ENCODE measurements at places on chromosomes 7 and 10.

- no peak for DNase-seq
Observed at GRCh38 chr10:103620891-103621782, 127.6 kb downstream of the NEURL1 start.

DNA sequence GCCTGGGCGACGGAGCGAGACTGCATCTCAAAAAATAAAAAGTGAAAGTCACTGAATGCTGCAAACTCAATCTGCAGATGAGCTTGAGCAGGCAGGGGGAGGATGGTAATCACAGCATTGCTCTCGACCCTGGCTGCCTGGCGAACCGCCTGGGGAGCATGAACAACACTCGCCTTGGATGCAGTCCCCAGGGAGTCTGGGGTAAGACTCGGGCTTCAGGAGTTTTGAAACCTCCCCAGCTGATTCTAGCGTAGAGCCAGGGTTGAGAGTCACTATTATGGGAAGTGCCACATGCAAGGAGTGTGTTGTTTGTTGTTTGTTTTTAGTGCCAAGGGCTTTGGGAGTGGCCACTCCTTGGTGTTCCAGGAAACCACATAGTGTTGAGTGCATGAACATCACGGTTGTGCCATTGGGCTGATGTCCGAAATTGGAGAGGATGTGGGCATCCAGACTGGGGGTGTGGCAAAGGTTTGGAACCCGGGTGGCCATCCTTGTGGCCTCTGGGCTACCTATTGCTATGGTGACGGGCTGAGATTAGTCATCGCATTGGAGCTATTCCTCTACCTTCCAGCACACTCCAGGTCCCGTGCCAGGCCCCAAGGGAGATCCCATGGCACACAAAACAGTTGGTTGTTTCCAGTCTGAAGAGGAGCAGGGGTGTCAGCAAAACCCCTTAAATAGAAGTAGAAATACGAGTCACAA is 92.6 kb downstream of the RGS10 start:
- DNase-seq: no peak

DNA sequence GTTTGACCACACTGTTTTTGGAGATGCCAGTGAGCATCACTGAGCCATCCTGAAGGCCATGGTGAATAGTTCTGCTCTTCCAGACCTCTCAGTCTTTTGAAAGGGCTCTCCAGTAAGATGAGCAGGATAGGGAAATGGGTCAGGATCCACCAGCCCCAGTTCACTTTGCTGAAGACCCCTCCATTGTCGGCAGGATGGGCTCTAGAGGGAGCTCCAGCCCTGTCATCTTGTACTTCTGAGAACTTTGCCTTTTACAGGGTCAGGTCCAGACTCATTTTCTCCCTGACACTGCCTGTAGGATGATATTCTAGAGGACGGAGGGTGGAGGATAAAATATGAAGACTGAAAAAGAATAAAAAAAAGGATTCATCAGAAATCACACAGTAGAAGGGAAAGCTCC is 13.1 kb downstream of the LHFPL3 start:
- no peak for DNase-seq

- DNase-seq: no peak
Observed at GRCh38 chr7:24769014-24769830, 12.0 kb upstream of the GSDME start.

DNA sequence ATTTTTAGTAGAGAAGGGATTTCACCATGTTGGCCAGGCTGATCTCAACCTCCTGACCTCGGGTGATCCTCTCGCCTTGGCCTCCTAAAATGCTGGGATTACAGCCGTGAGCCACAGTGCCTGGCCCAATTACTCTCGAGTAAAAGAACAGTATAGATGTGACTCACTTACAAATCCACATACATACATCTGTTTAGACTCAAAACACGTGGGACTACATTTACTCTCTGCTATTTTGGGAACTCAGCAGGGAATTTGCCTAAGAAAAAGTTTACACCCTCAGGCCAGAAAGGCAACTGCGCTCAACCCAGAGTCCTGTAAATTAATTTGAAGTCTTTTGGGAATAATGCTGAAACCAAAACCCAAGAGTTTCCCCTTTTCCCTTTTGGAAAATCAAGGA is 289.7 kb downstream of the KLF6 start:
- no peak for DNase-seq

GRCh38 chr7:95596198-95597063 is at the start of gene PDK4:
Gene PDK4, minus strand, starts transcription at chr7:95596516. Its CDS starts 223 bp downstream, at chr7:95596293.
- DNase-seq: no peak

GRCh38 chr10:52409928-52410327 is 95.8 kb downstream of the DKK1 start:
- no peak for DNase-seq

GRCh38 chr10:28432210-28432676 is 100.7 kb upstream of the WAC start:
- peak; percentile 37 for DNase-seq

DNA sequence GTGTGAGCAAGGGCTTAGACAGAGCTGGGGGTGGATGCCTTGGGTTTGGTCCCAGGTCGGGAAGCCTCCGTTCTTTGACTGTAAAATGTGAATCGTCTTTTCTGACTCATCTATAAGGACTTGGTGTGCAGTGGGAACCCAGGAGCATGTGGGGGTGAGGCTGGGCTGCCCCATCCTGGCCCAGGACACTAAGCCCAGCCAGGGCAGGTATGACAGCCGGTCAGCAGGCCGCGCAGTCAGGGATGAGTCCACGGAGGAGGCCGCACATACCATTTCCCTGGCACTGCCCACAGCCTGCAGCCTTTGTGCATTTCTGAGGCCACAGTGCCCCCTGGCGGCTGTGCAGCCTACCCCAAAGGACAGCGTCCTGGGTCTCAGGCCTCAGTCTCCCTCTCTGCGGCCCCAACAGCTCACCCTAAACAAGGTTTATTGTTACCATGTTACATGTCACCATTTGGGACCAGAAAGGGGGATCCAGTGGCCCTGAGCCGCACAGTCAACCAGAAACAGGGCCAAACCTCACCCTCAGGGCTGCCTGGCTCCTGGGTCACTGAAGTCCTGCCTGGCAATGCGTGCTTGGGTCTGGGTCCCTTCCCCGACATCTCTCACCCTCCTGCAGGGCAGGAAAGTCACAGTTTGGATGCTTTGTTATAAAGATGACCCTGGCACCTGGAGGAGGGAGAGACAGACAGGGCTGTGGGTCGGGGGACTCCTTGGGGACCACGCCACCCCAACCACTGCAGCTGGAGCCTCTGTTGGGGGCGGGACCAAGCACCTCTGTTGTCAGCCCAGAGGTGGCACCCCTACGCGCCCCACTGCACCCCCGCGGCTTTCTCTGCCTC is 14.4 kb upstream of the SH2B2 start:
- peak; percentile 66 for DNase-seq

- no peak for DNase-seq
Observed at GRCh38 chr10:121187391-121187790, 336.2 kb downstream of the WDR11 start.

- DNase-seq: no peak
Observed at GRCh38 chr7:97422046-97422445, 304.5 kb downstream of the SDHAF3 start.

GRCh38 chr10:70267161-70267933 is 16.5 kb downstream of the NPFFR1 start:
- no peak for DNase-seq

DNA sequence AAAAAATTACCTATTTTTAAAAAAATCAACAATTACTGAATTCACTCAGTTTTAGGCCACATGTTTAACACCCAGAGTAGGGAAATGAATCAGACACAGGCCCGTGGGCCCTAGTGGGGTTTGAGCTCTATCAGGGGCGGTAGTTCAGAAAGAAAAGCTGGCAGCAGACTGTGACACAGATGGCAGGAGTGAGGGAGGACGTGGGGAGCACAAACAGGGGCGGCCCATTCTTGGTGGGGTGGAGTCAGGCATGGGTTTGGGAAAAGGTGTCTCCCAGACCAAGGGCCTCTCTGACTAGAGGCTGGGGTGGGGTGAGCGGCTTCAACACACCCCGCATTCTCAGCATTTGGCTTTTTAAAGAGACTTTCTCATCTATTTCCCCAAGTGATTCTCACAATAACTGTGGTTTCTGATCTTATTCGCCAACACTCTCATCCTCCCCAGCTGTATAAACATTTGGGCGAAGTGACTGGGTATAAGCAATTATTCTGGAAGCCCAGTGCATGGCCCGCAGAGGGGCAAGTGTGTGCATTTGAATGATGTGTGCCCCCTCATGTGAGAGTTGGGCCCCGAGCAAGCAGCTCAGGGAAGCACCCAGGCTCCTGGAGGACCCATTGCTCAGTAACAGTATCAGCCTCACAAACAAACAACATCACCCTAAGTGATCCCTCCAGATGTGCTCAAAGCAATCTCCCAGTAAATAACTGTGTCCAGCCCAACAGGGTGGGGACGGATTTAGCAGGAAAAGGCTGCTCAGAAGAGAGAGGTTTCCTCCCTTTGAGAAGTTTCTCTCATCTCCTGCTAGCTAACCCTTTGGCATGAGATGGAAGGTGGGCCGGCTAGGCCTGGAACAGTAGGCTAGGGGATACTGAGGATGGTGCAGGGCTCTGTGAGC is 437.6 kb upstream of the ZMIZ1 start:
- no peak for DNase-seq

DNA sequence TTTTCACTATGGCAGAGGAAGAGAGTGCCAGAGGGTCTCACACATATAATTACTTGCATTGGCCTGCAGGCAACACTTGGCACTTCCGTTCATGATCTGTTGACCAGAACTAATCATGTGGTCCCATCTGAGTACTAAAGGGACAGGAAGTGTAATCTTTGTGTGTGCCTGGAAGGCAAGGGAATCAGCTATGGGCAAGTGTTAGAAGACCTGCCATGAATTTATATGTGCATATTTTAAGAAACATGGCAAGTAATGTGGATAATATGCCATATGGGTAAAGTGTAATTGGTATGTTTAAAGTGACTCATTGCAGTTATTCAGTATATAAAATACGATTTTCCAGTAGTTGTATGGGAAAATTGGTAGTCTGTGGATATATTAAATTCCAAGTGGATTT is 46.1 kb downstream of the CCSER2 start:
- no peak for DNase-seq

- DNase-seq: no peak
Observed at GRCh38 chr7:2086229-2086628, 146.5 kb downstream of the MAD1L1 start.

- DNase-seq: no peak
Observed at GRCh38 chr10:77784856-77785255, 141.7 kb downstream of the DLG5 start.

- DNase-seq: no peak
Observed at GRCh38 chr7:77687747-77688144, 8.5 kb upstream of the RSBN1L start.

- DNase-seq: no peak
Observed at GRCh38 chr10:103889121-103889720, 28.8 kb downstream of the STN1 start.

DNA sequence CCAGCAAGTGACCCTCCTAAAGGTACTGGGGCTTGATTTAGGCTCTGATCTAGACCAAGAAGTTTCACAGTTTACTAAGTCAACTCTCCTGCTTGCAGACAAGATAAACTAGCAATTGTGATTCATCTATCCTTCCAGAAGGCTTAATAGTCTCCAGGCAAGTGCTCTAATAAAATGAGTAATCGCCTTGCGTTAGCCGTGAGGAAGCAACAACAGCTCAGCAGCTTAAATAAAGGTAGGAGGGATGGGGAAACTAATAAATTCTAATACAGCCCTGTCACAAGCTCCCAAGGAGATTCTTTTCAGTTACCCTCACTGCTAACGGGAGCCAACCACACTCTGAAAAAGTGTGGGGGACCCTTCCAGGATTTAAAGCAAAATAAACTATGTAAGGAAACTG is 48.4 kb downstream of the FRMD4A start:
- no peak for DNase-seq

- no peak for DNase-seq
Observed at GRCh38 chr7:143439866-143440265, 3.4 kb upstream of the TAS2R60 start.

DNA sequence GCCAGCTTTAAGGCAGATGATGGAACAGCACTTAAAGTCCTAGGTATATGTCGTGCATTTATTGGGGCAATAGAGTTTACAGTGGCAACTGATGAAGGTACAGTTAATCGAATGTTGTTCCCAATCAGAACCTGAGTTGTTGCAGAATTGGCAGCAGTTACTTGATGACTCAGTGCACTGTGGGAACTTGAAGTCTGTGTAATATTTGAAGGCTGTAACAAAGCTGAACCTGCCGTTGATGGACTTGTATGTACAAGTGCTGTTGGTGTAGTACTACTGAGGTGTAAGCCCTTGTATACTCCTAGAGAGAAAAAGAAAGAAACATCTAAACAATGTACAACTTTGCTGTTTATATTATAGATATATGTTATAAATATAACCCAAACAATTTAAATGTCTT is 75.3 kb downstream of the EPC1 start:
- no peak for DNase-seq

- DNase-seq: no peak
Observed at GRCh38 chr10:91190876-91191583, 29.4 kb upstream of the PCGF5 start.

Measured in CD4-positive, alpha-beta T cell treated with Interleukin-21 for 1 hour (primary cell).